ENCODE measurements at places on chromosomes 3 and 15.

DNA sequence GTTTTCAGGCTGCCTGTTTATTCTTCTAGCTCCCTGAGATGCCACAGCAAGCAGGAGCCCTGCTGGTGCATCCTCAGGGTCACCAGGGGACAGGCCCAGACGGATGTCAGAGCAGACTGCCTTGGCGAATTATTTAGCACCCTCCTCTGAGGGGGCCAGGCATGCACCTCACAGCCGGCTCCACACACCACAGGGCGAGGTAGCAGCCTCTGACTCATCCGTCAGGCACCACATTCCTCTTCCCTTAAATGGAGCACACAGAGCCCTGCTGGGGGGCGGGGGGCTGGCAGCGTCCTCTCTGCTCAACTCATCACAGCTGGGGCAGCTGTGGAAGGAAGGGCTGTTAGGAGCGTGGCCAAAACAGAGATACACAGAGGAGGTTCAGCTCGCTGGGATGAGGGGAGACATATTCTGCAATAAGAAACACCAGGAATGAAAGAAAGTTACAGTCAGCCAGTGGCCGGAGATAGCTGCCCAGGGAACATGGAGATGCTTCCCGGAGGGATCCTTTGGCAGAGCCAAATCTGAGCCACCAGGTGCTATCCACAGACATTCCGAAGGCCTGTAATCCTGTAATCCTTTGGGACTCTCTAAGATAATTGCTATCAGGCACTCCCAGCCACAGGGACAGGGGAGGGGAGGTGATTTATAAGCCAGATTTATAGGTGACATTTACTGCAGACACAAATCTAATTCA lies 13.9 kb upstream of the PRICKLE2 start:
- no peak for DNase-seq

GRCh38 chr15:70169147-70169546 lies 71.4 kb upstream of the TLE3 start:
- DNase-seq, result no peak

DNA sequence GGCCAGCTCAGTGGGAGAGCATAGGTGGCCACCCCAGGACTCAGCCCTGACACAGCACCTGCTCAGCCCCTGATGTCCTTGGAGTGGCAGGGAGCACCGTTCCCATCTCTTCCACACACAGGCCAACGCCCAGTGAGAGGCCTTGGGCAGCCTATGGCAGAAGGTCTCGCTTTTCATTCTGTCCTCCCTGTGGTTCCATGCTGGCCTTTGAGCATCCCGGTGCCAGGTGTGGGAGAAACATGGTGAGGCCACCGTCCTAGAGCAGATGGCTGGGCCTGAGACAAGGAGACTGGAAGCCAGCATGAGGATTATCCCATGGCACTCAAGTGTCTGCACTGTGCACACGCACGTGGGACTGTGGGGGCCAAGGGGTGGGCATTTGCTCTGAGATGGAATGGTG lies 25.1 kb downstream of the ADCY5 start:
- DNase-seq, result no peak

DNA sequence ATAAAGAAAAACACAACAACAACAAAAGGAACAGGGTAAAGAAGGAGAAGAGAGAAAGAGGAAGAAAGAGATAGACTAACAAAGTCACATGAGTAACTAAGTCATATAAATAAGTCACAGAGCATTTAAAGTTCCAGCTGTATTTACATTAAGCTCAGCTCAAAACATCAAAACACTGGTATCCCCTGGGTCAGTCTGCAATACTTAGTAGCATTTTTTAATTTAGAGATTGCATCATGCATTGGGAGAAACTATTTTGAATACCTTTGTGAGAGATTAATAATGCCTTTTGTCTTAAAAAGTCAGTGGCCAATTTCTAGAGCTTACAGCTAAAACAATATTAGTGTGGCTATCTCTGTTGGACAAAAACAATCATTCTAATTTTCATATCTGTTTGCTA lies 78.4 kb downstream of the NEK10 start:
- no peak for DNase-seq

All from GM18507 (cell line).